ENCODE measurements at places on chromosomes 2 and 18. TPM values are rescaled to one million over a fixed set of nuclear protein-coding genes. Genes with fewer than 3 reads are reported as not detected.

REG1B gene
- not detected for total RNA-seq

ANKAR gene
- 10.7 TPM for total RNA-seq

G6PC2 gene
- not detected for total RNA-seq

GALNT3 gene
- total RNA-seq: 3.4 TPM

SERPINB3 gene
- not detected for total RNA-seq

EGR4 gene
- total RNA-seq: 0.12 TPM

RAB27B gene
- total RNA-seq: 3.7 TPM

ERICH2 gene
- total RNA-seq: not detected

LOXHD1 gene
- total RNA-seq: not detected

OTOS gene
- not detected for total RNA-seq

SCN1A gene
- 11.5 TPM for total RNA-seq

OLA1 gene
- total RNA-seq: 77.4 TPM
